Stomach (tissue), 19 donors: ENCODE measurements at places on chromosomes 3 and 15.

DNA sequence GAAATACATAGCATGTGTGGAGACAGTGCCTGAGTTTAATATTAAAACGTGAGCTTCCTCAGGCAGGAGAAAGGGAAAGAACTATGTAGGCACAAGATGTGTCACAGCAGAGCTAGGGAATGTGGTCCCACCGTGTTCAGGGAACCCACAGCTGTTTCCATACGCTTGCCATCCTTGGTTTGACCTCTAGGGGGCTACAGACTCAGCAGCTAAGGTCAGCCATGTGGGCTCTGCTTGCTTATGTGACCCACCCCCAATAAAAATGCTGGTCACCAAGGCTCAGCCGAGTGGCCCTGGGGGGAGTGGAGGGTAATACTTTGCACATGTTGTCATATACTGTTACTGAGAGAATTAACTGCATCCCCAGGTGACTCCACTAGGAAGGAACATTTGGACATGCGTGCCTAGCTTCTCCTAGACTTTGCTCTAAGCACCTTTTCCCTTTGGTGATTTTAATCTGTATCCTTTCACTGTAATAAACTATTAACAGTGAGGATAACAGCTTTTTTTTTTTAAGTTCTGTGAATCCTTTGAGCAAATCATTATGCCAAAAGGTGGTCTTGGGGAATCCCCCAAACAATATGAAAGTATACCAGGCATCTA lies 3.3 kb downstream of the TUBGCP5 start:
- peak; percentile 70 for DNase-seq

DNA sequence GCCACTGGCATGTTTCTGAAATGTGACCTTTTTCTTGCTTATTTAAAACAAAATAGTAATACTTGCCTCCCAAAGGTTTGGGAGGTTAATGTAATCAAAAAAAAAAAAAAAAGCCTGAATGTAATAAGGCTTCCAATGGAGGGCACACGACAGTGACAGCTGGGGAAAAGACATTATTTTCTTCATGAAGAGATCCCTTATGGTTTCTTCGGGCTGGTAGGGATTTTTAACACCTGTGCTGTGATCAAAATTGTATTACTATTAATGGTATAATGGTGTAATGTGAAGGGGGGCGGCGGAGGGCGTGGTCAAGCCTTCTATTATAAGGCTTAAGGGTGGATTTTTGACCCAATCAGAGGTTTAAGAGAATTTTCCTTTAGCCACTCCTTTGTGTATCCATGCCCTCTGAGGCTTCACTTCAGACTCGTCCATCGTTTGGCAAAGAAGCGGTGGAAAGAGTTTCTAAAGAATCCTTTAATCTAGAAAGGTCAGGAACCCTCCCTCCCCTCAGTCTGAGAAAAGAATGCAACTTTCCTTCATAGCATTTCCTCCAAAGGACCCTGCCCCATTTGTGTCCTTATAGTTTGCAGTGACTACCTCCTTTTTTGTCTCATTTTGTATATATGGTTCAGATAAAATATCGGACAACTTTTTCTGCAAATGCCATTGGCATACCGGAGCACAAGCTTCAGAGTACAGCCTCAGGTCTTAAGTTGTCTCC lies 89.5 kb upstream of the CHD2 start:
- no peak for DNase-seq

GRCh38 chr15:40468898-40469331 lies 1.9 kb upstream of the CHST14 start:
- no peak for DNase-seq

- DNase-seq, result no peak
Observed at GRCh38 chr3:197302696-197303341, 4.4 kb upstream of the DLG1 start.

GRCh38 chr15:58329781-58330671 lies 101.8 kb upstream of the LIPC start:
- peak; percentile 69 for DNase-seq

DNA sequence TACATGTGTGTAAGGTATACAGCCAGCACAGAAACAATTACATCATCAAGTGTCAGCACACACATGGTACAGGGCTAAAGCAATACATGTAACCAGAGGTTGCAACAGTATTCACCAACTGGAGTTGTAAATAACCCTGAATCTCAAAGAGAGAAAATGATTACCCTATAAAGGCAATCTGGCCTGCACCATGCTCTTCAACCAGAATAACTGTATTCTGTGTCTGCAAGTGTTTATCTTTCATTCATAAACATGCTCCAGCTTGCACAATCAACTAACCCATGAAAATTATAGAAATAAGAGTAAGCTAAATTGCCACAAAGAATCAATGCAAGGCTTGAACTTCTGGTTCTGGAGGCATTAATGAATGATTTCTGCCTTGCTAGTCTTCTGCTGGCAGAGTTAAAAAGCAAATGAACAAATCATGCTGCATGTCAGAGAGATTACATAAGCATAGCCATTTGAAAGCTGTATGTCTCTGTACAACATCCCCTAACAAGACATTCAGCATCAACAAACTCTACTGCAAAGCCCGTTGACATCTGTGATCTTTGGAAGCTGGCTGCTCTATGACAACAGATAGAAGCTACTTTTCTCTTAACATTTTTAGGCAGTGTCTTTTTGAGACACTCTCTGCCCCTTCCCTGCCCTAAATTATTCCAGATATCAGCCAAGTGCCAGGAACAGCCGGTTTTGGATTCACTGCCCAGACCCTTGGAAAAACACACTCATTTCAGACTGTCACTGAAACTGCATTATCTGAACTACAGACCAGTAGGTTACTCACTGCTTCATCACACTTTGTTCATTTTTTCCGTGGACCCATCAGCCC lies 871.0 kb downstream of the OTOL1 start:
- peak; percentile 35 for DNase-seq

DNA sequence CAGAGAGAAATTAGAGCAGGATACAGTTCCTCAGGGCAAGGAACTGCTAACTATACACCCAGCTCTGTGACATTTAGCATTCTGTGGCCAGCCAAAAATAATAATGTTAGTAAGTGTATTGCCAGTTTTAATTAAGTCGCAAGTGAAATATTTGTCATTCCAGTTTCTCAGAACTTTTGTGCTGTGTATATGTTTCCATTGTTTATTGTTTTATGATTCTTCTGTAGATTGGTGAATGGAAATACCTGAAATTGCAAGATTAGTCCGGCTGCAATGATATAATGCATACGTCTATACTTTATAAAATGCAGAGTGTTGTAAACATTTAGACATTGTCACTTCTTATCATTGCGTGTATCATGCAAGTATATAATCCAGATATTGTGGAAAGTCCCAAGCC lies 351.3 kb upstream of the GRM7 start:
- no peak for DNase-seq
